ENCODE measurements at places on chromosomes 16 and 17.

DNA sequence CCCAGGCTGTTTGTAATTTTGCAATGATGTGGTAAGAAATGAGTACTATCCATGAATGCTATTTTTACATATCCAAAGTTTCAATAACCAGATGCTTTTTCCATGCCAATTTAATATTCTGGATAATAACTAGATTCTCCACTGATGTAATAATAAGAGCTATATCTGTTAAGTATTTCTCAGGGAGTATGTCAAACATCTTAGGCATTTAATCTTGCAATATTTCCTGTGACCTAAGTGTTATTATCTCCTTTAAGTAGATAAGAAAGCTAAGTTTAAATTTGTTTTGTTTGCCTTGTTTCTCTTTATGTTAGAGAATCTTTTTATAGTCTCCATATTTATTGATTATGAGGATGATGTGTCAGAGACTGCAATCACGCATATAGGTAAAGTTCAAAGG, 32.3 kb upstream of the HS3ST3A1 start:
- DNase-seq = no peak

DNA sequence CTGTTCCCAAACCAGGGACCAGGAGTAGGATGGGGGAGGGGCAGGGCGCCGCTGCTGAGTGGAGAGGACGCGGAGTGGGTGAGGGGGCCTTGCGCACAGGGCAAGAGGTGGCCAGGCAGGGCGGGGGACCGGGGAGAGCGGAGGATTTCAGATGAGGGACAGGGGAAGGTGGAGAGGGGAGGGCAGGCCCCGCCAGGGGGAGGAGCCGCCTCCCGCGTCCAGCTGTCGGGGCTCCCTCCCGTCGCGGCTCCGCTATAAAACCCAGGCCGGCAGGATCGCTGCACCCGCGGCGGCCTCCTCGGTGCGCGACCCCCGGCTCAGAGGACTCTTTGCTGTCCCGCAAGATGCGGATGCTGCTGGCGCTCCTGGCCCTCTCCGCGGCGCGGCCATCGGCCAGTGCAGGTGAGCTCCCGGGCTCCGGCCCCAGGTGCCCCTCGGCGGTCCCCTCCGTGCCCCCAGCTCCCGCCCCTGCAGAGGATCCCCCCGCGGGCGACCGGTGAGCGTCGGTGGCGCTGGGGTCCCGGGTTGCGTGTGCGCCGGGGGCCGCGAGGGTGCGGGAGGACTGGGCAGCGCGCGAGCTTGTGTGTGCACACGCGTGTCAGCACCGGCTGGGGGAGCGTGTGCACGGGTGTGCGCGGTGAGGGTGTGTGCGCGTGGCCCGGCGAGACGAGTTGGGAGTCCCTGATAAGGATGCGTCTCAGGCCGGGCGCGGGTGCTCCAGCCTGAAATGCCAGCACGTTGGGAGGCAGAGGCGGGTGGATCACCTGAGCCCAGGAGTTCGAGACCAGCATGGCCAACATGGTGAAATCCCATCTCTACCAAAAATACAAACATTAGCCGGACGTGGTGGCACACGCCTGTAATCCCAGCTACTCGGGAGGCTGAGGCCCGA, at the start of gene CA4:
TSS of gene CA4 (plus strand) at position 283 of the 892 bp plus-strand sequence. CDS start at position 345, 62 bp downstream.
- no peak for DNase-seq

- no peak for DNase-seq
These were observed 62.5 kb downstream of the CACNG3 start for GRCh38 chr16:24318680-24319079.

- DNase-seq = no peak
These were observed 184.2 kb downstream of the COPRS start for GRCh38 chr17:31674717-31675349.

- DNase-seq = no peak
These were observed 740 bp downstream of the NFATC2IP start for GRCh38 chr16:28951410-28951943.

- DNase-seq = no peak
These were observed 155.9 kb downstream of the AXIN2 start for GRCh38 chr17:65405563-65405962.

- DNase-seq = no peak
These were observed 10.6 kb upstream of the MEFV start for GRCh38 chr16:3266873-3267537.

DNA sequence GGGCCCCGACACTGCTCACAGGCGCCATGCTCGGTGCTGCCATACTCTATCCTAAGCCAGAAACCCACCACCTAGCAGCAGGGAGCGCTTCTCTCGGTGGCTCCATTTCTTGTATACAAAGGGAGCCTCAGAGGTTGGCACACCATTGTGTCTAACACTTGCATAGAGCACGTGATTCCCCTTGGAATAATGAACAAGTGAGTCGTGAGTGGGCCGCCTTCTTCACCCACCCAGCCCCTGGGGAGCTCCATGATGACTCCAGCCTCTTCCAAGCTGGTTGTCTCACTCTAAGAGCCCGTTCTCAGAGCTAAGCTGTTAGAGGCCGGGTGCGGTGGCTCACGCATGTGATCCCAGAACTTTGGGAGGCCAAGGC, 82.3 kb upstream of the ZNF469 start:
- DNase-seq = no peak

DNA sequence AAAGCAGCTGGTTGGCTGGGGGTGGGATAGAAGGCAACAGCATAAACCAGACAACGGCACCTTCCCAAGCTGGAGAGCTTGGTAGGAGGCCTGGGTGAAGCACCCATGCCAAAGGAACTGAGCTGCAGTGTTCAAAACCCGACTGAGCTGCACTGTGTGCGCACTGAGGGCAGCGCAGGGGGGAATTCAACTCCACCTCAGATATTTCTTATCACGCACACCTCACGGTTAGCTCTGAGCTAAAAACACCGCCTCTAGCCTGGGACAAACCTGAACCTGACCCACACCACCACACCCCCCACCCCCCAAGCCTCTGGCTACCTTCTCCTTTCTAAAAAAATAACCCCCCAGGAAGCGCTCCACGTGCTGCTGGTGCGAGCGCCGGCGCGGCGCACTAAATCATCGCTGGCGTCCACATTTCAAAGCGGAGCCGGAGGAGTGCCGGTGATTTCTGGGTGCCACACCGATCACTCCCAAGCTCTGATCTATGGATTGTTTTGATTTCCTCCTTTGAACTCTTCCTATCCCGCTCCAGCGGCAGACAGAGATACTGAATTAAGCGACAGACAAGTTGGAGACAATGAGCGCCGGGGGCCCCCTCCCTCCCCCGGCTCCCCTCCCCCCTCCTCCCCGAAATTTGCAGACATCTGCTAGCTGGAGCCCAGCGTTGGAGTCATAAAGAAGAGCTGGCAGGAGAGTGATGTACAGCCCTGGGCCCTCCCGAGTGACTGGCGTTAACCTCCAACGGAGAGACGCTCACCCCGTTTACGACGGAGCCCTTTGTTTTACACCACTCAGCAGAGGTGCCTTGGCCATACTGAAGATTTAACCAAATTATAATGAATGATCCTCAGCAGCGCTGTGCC, 85.0 kb downstream of the NOG start:
- no peak for DNase-seq

DNA sequence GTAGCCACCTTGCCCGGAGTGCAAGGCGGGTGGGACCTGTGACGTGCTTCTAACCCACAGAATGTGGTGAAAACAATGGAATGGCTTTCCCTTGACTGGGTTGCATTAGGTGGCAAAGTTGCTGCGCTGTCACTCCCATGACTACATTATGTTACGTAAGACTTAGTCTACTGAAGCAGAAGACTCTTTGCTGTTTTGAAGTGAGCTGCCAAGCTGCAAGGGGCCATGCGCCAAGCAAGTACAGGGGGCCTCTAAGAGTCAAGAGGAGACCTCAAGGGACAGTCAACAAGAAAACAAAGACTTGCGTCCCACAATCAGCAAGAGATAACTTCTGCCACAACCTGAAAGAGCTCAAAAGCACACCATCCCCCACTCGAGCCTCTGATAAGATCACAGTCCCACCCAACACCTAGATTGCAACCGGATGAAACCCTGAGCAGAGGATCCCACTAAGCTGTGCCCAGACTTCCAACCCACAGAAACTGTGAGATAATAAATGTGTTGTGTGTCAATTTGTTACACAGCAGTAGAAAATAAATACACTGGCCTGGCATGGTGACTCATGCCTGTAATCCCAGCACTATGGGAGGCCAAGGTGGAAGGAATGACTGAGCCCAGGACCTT, 16.5 kb downstream of the ANKRD11 start:
- no peak for DNase-seq

- no peak for DNase-seq
These were observed 9.7 kb upstream of the ZC3H7A start for GRCh38 chr16:11806721-11807120.

- DNase-seq = no peak
These were observed 10.3 kb upstream of the PVALEF start for GRCh38 chr17:81154961-81155360.

- peak; percentile 65 for DNase-seq
These were observed 70.5 kb upstream of the CDH5 start for GRCh38 chr16:66295761-66296546.

DNA sequence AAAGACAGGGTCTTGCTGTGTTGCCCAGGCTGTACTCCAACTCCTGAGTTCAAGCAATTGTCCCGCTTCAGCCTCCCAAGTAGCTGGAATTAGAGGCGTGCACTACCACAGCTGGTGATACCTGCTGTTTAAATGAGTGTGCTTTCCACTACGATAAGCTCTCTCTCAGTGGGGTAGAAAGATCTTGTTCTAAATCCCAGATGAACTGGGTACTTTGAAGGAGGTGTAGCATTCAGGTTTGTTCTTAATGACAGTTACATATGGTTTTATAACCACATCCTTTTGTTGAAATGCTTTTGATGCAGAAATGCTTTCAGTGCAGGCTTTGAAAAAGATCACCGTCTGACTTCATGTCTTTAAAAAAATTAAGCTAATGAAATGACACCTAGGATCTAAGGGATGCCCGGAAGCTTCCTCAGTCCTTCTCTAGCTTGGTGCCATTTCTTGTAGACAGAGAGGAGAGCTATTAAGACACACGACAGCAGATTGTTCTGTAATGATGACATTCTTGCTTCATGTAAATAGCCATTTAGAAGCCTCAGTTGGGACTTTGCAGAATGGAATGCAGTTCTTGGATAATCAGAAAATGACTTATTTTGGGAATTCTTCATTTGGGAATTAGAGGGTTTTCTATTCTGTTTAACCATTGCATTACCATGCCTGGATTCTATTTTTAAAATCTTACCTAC, 19.5 kb downstream of the PMM2 start:
- DNase-seq = no peak

GRCh38 chr17:80873307-80873951, 118.2 kb upstream of the CHMP6 start:
- DNase-seq = no peak

DNA sequence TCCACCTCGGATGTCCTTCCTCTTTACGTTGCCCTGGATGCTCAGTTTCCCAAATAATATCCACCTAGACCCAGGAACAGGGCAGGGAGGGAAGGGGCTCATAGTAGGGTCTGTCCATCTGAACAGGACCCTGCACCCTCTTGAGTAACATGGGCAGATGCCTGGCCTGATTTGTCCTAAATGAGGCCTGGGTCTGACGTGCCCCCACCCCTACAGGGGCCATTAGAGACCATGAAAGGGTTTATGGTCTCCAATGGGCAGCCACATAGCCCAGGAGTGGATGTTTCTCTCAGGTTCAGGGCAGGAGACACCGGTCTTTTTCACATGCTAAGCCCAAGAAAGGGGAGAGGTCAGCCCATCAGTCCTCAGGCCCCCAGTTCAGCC, 6.8 kb downstream of the CACNG1 start:
- DNase-seq = no peak

- no peak for DNase-seq
These were observed 11.6 kb downstream of the ZNRF1 start for GRCh38 chr16:75010427-75010826.

GRCh38 chr16:56193951-56194726, 2.9 kb downstream of the GNAO1 start:
- DNase-seq = peak; percentile 92

DNA sequence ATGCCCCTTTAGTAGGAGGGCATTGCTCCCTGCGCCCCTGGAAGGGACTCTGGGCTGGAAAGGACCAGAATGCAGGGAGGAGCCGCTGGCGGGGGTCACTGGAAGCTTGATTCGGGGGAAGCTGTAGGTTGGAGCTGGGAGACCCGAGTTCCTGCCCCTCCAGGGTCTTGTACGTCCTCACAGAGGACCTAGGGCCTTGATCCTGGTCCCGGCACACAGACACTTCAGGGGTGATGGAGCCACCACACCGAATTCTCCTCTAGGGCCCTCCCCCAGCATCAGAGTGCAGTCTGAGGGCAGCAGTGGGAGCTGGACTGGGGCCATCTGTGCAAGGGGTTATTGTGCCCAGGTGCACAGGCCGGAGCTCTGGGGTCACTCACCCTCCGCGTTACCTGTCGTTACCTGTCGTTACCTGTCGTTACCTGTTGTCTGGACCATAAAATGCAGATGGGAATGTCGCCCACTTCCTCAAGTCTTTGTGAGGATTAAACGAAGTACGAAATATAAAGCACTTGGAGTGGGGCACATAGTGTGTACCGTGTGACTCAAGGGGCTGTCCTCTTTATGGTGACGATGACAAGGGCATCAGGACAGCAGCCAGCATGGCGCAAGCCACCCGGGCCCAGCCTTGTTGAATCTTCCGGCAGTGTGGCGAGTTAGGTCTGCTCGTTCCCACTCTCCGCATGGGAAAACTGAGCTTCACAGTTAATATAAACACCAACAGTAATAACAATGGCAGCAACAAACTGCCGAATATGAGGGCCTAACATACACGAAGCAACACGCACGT, 48.6 kb downstream of the CMIP start:
- DNase-seq = no peak

DNA sequence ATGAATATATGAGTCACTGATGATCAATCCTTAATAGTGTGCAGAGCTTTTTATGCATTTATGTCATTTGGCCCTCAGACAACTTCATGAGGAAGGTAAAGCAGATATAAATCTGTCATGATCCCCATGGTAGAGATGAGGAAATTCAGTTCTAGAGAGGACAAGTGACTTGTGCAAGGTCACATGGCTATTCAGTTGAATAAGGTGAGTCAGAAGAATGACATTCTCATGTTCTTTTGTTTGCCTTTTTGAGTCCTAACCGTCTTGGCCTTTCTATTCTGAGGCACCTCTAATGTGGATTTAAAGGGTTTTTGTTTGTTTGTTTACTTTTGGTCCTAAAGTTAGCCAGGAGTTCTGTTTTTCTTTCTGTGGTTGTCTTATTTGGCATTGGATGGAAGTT, 116.2 kb upstream of the ELAC2 start:
- no peak for DNase-seq

DNA sequence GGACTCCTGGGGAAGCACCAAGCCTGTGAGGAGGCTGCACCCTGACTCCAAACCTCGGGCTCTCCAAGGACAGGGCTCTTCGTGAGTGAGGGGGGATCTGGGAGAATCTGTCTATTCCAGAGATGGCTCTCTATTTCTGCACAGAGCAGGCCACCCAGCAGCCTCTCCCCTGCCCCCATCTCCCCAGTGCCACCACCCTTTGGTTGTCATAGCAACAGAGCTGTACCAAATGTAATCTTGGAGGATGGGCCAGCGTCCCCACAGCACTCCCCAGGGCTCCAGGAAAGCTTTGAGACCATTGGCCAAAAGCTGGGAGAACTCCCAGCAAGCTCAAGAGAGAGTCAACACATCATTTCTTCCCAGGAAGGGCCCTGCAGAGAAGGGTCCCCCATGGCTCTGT, 49.3 kb downstream of the ABCC12 start:
- DNase-seq = no peak
